ENCODE measurements at places on chromosomes 7 and 10.

DNA sequence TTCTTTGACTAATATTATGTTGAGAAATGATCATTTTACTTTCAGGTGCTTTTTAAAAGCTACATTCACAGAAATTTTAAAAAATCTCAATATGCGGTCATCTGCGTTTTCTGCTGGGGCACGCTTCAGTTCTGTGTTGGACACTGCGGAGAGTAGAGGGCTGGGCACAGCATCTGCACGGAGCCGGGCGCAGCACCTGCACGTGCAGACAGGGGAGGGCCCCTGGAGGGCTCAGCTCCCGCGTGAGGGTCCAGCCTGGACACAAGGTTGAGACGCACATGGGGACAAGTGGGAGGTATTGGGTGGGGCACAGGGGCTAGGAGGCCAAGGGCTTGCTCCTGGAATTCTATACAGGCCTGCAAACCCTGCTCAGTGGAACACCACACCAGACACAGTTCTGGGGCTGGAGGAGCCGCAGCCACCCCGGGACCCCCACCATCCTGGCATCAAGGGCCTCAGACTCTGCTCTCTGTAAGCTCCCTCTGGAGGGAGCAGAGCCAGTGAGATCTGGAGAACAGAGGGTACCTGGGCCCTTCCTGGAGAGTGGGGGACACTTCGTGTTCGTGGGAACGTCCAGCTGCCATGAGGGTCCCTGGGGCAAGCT, 20.4 kb upstream of the FAM20C start:
- DNase-seq, result no peak

DNA sequence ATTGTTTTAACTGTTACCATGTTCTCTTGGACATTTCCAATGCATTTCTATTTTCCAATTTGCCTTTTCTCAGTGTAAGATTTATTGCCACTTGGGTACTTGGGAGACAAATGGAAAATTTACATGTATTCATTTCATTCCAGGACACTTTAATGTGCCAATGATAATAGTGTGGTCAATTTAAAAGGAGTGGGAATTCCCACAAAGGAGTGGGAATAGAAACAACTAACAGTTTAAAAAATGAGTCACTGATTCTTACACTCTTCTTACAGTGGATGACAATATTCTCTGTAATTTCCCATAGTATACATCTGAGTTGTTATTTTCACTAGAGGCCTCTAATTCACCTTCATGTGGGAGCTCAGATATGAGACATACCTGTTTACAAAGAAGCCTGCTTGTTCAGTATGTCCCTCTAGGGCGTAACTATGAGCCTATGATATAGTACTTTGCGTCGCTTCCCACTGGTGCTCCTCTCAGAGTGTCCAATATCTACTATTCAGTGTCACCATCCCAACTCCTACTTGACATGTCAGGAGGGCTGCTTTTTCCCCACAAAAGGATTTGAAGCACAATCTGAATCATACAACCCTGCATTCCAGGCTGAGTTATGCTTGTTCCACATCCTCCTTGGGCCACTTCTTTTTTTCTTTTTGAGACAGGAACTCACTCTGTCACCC, 301.3 kb downstream of the PHTF2 start:
- DNase-seq, result no peak

DNA sequence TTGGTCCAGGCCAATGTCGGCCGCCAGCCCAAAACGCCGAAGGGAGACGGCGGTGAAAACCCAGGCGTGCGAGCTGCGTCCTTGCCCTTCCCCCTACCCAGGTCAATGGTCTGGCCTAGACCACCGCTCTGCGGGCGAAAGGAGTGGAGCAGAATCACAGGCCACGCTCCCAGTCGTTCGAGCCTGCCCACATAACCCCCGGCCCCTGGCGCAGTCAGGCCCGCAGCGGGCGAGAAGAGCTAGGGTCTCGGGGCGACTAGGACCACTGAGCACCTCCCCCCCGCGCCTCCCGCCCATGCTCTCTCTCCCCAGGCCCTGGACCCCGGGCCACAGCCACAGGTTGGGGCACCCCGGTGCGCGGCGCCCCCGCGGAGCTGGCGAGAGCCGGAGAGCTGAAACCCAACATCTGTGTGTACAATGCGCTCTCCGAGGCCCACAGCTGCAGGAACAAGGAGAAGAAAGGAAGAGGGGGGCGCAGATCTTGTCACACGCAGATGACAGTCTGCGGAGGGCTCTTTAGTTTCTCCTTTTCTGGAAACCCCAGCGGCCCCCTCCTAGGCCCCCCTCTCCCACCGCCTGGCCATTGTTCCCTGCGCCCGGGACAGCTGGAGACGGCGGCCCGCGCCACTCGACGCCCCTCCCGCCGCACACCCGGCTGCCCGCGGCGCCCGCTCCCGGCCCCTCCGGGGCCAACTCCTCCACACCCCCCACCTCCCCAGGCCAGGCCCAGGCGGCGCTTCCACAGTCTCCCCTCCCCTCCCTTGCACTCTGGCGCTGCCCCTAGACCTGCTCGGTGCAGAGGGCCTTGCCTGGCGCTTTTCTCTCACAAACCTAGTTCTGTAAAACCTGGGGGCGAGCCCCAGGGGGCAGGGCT, 355.0 kb downstream of the DNAJB6 start:
- peak; percentile 9 for DNase-seq

DNA sequence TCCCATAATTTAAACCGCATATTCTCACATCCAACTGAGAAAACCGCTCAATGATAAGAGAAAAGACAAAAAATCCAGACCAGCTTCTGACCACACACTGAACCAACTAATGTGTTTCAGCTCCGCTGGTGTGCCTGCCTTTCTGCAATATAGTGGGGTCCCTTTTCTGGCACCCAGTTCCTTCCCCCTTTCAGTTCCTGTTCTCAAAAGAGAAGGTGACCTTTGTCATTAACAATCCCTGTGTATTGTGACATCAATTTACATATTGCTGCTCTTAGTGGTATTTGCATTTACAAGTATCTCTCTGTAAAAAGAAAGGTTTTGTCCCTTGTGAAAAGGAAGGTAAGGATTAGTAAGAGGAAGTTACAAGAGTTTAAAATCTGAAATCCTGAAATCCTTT, 1.4 kb downstream of the PPP1R17 start:
- no peak for DNase-seq

DNA sequence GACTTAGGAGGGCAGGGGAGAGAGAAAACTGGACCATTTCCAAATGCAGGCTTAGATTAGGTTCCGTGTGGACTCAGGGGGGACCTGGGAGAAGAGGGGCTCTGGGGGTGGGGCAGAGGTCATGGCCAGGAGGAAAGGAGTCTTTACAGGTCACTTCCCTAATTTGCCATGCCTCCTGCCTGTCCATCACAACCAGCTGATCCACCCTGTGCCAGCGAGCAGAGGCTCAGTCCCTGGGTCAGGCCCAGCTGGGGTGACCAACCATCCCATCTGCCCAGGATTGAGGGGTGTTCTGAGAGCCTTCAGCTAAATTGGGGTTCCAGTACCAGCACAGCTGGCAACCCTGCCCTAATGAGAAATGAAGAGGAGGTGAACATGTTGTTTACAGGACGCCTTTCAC, 84.6 kb upstream of the CACUL1 start:
- no peak for DNase-seq

DNA sequence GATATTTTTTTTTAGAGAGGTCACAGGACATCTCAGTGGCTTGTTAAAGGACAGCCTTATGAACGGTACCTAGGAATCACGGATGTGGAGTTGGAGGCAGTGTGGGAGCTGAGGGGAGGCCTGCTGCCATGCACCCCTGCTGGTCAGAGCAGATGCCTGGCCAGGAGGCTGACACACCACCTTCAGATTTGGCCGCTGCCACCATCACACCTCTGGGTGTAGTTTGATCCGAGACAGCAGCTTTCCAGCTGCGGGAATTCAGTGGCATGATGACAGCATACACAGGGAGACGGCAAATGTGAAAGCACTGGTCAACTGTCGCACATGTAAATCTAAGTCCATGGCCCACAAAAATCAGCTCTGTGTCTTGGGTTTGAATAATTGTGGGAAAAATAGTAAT, 285.4 kb downstream of the ADARB2 start:
- DNase-seq, result no peak

DNA sequence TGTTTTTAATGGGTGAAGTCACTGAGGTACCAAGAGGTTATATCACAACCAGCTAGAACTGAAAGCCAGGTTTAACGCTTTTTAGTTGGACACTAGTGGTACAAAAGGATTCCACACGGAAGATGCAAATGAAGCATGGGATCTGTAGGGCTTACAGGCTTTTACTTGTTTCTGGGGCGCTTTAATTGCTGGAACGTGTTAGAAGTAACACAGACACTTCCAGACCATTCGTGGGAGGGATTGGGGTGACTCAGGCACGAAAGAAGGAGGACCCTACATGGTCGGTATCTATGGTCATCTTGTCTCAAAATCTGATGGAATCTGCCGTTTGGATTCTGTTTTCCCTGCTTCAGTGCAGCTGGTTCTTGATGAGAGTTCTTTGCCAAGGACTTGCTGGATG, 1.0 kb downstream of the YKT6 start:
- DNase-seq, result no peak

DNA sequence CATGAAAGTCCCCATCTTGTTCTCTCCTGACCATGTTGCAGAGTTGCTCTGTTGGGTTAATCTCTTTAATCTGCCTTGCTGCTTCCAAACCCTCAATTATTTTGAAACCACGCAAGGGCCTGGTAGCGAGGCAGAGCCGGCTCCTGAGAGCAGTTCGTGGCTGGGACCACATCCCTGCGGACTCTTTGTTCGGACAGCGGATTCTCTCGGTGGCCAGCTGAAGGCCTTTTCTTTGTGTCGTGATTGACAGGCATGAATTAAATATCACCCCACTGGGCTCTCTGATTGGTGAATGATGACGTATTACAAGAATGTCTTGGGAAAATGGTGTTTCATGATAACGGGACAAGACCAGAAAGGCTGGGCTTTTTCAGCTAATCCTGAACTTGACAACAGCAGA, 66.9 kb upstream of the ARHGAP21 start:
- peak; percentile 55 for DNase-seq

DNA sequence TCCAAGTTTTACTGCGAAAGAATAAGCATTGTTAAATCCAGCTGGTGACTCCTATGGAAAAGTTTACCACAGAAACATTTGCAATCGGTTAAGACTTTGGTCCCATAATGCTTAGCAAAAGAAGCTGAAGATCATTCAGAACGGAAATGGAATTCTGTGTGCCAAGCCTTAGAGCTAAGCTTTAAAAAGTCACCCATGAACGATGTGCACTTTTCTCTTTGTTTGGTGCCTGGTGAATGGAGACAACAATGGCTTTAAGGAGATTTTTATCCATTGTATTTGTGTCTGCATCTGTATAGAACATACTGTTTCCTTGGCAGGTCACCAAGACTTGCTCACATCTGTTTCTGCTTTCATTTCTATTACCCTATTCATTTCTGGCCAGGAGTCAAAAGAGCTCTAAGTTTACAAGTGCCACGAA, 26.3 kb upstream of the COL1A2 start:
- no peak for DNase-seq

DNA sequence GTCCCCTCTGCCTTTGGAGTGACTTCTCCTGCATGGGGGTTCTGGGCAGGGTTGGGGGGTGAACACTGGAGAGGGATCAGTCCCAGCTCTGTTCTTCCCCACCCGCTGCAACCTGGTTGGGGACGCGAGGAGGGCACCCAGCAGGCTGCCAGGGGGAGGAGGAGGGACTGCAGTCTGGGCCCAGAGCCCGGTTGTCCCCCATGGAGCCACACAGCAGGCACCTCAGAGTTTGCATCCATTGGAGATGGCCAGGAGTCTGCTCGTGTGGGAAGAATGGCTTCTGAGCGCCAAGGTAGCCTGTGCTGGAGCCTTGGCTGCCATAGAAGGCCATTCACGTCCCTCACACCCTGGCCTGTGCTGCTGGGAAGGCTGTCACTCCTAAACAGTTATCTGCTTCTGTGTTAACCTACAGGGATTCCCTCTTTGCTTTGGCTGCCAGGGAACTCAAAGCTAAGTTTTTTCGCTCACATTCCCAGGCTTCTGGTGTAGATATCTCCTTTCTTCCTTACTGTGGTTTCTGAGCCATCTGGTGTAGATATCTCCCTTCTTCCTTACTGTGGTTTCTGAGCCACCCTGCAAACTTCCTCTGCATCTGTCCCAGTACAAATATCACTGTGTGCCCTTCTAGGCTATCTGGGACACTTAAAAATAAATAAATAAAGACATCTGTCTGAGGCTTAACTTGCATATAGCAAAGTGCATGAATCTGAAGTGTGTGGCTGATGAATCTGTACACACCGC, 133.7 kb downstream of the LHPP start:
- no peak for DNase-seq

GRCh38 chr10:122113945-122114747, 125.2 kb downstream of the TACC2 start:
- no peak for DNase-seq

- no peak for DNase-seq
These were observed 162.0 kb upstream of the TMEM72 start for GRCh38 chr10:44749151-44749550.

DNA sequence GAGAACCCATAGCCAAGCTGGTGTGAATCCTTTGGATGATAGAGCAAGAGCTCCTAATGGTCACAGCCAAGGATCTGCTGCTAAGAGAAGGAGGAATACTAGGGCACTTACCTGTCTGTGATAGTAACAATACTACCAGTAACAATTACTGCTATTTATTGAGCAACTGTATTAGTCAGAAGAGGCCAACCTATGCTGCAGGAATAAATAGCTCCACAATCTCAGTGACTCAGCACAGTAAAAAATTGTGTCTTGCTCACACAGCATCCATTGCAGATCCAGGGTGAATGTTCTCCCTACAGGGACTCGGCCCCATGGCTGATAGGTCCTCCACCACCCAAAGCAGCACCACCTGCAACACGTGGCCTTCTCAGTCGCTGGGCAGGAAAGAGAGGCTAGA, 257.6 kb upstream of the ZMIZ1 start:
- DNase-seq, result no peak

DNA sequence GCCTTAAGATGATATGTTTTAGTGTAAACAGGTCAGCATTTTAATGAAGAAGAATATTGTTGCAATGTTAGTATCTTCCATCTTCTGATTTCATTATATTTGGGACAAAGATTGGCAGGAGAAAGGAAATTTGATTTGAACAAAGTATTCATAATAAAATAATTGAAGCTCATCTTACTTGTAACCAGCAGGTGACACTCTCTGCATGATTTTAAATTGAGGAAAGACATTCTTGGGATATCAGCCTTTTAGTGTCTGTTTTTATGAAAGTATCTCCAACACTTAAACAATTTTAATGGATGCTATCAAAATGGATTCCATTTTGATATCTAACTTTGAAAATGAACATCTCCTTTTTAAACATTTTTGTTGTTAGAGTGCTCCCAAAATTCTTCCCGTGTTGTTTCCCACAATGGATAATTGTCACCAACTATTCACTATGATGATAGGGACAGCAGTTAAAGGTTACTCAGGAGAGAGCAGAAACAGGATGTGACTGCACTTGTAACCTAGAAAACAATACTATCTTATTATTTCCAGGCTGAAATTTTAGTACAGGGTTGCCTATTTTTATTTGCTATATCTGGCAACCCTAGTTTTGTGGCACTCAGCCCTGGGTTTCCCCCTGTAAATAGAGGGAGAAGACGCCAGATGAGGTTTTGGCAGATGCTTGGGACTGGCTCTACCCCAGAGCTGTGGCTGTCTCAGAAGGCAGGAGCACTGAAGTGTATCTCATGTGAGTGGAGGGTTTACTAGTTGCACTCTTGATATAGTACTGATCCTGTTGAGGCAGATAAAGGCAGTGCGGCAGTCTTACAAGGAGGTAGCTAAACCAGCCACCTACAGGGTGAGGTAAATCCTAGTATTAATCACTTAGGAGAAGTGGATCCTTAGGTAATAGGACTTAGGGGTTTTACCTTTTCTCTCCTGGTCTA, 31.0 kb upstream of the ABCB4 start:
- DNase-seq, result no peak

- DNase-seq, result no peak
These were observed 8.2 kb upstream of the PON3 start for GRCh38 chr7:95404316-95404865.
